ENCODE measurements at places on chromosomes 2 and 18.

- DNase-seq: no peak
Observed at GRCh38 chr2:219551441-219552381, 7.9 kb downstream of the TMEM198 start.

DNA sequence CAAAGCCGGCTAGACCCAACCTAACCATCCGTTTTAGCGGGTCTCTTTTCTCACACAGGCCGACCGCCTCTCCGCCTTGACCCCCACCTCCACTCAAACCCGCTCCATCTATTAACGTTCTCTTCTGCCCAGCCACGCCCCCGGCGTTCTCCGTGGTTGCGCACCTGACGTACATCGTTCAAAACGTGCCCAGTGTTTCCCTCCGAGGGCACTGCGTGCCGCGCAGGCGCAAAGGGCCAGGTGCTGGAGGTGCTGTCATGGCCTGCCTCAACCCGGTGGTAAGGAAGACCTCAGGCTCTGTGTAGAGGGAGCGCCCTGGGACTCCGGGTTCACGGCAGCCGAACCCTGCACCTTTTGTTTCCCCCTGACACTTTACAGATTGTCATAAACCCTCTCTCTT lies at the start of gene GTF2A1L:
GTF2A1L (plus strand) TSS at position 239 of the 400 bp plus-strand sequence; CDS start at position 258, 19 bp downstream.
- DNase-seq: no peak

DNA sequence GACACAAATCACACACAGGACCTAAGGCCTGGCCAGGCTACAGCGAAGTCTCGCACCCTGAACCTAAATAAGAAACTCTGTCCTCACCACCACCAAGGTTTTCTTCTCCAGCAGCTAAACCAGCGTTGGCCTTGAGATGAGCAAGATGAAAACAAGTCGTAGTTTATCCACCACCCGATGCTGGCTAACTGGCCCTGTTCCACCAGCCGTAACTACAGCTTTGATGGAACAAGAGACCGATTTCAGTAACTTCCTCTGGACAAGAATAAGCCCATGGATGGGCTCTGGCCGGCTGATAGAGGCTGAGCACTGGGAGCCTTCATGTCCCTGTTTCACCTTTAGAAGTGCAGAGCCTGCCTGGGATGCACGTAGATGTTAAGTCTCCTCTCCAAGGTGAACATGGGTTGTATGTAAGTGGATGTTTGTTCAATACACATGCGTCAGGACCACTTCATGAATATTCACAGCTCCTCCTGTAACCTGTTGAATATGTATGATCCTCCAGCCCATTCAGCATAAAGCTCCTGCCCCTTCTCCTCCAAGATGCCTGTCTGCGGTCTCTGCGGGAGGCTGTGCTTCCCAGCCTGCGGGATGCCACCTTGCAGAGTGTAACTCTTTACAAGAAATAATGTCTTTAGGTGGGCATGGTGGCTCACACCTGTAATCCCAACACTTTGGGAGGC lies 24.2 kb downstream of the ADI1 start:
- DNase-seq: no peak

DNA sequence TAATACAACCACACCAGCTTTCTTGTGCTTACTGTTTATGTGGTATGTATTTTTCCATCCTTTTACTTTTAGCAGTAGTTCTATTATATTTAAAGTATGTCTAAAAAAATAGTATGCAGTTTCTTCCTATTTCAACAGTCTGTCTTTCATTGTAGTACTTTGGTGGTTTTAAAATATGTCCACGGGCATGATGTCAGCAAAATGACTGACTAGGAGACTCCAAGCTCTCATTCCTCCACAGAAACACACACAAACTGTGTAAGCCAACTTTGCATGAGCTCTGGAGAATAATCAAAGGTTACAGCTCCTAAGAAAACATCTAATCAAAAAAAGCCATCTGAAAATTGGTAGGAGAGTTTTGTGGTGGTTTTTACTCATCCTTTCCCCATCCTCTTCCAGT lies 56.1 kb downstream of the TEX51 start:
- DNase-seq: no peak

GRCh38 chr2:37109523-37109922 lies 25.2 kb downstream of the GPATCH11 start:
- DNase-seq: no peak

DNA sequence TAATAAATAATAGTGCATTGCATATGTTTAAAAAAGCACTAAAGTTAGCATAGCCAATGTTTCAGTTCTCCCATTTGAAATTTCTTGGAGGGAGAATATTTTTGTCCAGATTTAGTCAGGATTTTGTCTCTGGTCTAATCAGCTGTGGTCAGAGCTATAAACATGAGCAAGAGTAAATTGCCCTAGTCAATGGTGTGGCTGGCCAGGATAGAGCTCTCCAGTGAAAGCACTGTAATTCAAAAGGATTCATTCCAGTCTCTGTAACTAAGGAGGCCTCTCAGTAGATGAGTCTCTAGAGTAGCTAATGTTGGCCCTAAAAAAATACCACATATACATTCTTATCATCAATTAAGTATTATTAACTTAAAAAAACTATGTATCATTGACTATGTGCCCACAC lies 241.6 kb downstream of the CDCA7 start:
- no peak for DNase-seq

GRCh38 chr18:44325903-44326635 lies 354.6 kb upstream of the SETBP1 start:
- peak; percentile 35 for DNase-seq

DNA sequence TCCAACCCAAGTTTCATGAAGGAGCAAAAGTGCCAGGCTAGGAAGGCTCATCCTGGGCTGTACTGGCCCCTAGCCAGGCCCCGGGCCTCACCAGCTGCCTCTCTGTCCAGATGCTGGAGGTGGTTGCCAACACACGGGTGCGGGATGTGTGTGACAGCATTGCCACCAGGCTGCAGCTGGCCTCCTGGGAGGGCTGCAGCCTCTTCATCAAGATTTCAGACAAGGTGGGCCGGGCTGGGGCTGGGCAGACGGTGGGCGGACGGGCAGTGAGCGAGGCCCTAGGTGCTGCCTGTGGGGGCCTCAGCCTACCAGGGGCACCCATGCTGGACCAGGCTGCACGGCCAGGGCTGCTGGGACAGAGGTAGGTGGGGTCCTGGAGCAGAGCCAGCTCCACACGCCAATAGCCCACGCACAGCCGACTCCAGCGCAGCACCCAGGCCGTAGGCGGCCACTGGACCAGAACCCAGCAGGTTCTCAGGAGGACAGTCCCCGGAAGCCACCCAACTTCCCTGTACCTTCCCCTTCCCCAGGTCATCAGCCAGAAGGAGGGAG lies 11.8 kb upstream of the GPR17 start:
- DNase-seq: no peak

DNA sequence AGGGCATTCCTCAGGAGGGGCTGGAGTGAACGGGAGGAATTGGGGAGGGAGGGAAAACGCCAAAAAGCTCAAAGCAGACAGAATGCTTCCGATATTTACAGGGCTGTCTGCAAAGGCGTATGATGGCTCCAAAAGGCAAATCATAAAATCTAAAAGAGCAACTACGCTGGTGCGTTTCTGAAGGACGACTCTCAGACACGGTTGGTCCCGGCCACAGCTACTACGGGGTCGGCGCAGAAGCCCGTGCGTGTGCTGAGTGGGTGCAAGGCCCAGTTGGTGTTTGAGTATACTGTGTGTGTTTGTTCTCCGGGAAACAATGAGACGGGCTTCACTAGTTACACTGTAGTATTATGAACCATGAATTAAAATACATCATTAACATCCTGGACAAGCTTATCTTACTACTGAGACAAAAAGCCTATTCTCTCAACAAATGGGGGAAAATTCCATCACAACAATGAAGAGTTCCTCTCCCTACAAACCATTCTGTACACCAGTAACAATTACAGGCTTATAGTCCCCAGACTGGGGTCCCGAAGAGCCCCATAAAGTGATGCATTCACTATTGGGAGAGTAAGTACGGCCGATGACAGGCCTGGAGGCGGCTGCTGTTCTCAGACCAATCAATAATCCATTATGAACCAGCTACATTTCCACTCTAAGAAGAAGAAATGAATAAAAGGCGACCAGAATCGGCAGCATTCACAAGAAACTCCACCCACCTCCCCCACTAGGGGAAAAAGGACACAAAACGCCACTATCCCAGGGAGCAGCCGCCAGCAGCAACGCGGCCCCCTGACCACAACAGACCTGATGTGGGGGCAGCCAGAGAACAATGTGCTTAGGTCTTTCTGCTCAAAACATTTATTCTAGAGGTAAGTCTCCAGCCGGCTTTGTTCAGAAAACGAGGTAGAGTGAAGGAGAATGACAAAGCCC lies 43.4 kb downstream of the ZNF516 start:
- DNase-seq: no peak

All from skeletal muscle cell (primary cell).